Gastroesophageal sphincter (tissue), 4 donors: ENCODE measurements at places on chromosomes 5 and 9. TPM values are rescaled to one million over a fixed set of nuclear protein-coding genes. Genes with fewer than 3 reads are reported as not detected.

Gene DNAJC25
- 7.9 TPM for total RNA-seq

Gene GFI1B
- not detected for total RNA-seq

- ATAC-seq = no peak
Observed at GRCh38 chr9:130654879-130655278, 9.5 kb upstream of the PRDM12 start.

DNA sequence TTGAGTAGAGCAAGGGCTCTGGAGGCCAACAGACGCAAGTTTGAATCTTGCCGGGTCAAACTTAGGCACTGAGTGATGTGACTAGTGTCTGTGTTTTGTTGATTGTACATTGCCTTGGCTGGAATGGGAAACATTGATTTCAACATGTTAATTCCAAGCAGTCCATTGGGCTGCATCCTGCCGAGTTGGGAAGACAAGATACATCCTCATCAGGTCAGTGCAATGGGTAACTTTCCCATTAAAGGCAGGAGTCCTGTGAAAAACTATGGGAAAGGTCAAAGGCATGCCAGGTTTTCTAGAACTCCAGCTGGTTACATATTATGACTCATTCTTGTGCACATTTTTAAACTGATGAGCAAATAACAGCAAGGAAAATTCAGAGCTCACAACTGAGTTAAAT is 126.5 kb upstream of the ABCA1 start:
- ATAC-seq = peak; percentile 73

DNA sequence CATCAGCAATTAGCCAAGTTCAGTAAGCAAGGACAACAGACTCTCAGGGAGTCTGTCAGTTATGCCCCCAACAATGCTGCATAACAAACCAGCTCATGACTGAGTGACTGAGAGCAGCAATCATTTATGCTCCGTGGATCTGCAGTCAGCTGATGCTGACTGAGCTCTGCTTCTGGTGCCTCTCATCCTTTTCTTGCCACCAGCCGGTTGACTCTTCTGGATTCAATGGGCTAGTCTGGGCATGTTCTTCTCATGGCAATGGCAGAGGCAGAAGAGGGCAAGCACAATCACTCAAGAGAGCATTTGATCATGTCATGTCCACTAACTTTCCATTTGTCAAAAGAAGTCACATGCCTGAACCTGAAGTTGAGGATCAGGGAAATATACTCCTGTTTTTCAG is 157.0 kb upstream of the NTRK2 start:
- no peak for ATAC-seq

Gene CCL27
- total RNA-seq = not detected

GRCh38 chr9:123835821-123836220 is 94.1 kb downstream of the DENND1A start:
- no peak for ATAC-seq

Gene RLN2
- not detected for total RNA-seq

- no peak for ATAC-seq
Observed at GRCh38 chr9:85079349-85079748, 409.8 kb downstream of the NTRK2 start.

Gene TAF11L10
- not detected for total RNA-seq

DNA sequence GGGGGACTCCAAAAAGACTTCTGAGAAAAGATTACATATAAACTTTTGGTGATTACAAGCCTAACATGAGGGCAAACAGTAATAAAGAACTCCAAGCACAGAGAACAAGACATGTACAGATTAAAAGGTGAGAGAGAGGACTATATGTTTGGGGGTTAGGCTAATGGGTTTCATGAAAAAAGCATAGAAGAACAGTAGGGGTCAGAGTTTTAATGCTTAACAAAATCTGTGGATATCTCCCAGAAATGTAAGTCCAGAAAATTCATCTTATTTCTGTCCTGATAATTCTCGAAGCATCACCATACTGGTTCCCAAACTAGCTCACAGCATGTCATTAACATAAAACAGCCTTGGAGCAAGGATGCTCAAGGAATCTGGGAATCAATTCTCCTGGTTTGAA is 137.2 kb downstream of the ARRDC3 start:
- ATAC-seq = no peak

- no peak for ATAC-seq
Observed at GRCh38 chr9:114484215-114484853, 20.9 kb downstream of the WHRN start.
